ENCODE measurements at places on chromosomes 5 and 9. TPM values are rescaled to one million over a fixed set of nuclear protein-coding genes. Genes with fewer than 3 reads are reported as not detected.

- no peak for DNase-seq
Measured at GRCh38 chr9:14956208-14956607, 46.0 kb upstream of the FREM1 start.

GRCh38 chr9:91187965-91188344 lies 173.8 kb downstream of the AUH start:
- DNase-seq = no peak

The EGFLAM gene
- not detected for total RNA-seq

GRCh38 chr5:72509401-72509800 lies 2.2 kb upstream of the ZNF366 start:
- DNase-seq = no peak

DNA sequence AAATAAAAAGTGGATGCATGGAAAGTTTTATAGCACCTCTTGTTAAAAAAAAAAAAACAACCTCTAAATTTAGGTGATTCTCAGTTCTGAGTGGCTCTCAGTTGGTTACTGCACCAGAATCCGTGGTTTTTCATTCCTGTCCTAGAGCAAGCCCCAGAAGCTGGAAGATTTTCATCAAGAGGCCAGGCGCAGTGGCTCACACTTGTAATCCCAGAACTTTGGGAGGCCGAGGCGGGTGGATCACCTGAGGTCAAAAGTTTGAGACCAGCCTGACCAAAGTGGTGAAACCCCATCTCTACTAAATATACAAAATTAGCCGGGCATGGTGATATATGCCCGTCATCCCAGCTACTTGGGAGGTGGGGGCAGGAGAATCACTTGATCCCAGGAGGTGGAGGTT lies 27.2 kb upstream of the SLC9A3 start:
- no peak for DNase-seq

DNA sequence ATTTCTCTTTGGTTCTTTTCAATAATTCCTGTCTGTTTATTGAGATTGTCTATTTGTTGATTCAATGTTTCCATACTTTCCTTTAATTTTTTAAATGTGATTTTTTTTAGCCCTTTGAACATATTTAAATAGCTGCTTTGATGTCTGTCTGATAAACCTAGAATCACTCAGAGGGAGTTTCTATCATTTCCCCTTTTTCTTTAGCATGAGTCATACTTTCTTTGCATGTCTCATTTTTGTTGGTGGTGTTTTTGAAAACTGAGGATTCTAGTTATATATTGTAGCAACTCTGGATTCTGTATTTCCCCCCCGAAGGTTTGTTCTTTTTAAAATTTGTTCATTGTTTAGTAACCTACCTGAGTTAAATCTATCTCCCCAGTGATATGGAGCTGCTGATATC lies 24.2 kb upstream of the ZNF618 start:
- no peak for DNase-seq

The C5orf46 gene
- not detected for total RNA-seq

DNA sequence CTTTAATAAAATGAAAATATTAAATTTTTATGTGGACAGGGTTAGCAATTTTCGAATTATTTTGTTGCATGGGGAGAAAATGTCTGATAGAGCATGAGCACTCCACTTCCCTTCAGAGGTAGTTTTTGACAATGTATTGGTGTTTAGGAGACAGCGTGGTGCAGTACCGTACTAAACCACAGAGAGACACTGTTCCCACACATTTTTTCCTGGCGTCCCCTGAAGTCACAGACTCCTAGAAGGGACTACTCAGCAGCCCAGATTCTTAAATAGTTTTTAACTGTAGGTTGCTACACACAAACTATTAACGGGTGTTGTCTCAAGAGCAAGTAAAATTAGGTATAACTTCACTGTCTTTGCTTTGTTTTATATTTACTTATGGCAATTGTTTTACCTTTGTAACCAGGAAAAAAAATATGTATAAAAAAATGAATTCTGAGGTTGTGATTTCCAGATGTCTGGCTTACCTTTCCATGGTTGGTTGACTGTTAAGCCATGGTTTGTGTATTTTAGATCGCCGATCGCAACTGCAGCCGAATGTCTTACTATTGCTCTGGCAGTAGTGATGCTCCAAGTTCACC lies 171.2 kb downstream of the DOCK8 start:
- peak; percentile 44 for DNase-seq

GRCh38 chr5:154861946-154862345 lies 3.5 kb downstream of the CNOT8 start:
- DNase-seq = no peak

The PCDHA12 gene
- not detected for total RNA-seq

DNA sequence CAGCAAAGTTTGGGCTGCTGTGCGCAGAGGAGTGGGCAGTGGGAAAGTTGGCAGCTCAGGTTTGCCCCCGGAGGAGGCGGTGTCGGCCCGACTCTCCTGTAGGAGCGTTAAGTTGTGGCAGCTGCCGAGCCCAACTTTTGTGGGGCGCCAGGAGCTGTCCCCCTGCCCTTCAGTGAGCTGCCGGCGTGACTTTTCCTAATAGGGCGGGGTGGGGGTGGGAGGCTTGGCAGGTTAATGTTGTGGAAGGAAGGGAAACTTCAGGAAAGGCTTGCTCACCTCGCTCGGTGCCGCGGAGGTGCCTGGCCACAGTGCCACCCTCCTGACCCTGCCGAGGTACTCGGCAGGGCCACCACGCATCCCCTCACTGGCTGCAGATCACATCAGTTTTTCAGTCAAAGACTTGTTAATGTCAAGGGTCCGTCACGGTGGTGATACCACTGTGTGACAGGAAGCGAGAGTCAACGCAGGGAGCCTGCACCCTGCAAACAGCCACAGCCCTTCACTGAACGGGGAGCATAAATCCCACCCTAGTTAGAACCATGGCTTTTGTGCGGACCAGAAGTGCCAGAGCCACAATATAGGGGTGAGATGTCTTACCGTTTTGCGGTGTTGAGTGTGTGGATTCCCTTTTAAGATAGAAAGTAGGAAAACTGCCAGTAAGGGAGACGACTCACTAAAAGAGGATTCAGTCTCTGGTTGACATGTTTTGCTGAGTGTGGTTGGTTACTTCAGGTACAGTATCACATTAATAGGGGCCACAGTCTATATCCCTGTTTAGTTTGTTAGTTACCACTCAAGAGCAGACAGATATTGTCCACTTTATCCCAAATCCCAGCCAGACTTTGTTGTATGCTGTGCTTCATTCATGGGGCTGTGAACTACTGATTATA lies 796 bp downstream of the LNPEP start:
- DNase-seq = peak; percentile 19

The RAB3C gene
- total RNA-seq = not detected

GRCh38 chr5:160452795-160453194 lies 31.1 kb downstream of the PTTG1 start:
- no peak for DNase-seq

- DNase-seq = no peak
Measured at GRCh38 chr5:117800261-117800660, 1188.1 kb downstream of the DTWD2 start.

The TMEFF1 gene
- total RNA-seq = 1.9 TPM

The PLEKHG4B gene
- 0.09 TPM for total RNA-seq

The CMBL gene
- 19.6 TPM for total RNA-seq

GRCh38 chr9:117245175-117245829 lies 169.6 kb downstream of the ASTN2 start:
- DNase-seq = no peak

The IQGAP2 gene
- 83.3 TPM for total RNA-seq

The STXBP1 gene
- total RNA-seq = 4.4 TPM

- DNase-seq = peak; percentile 97
Measured at GRCh38 chr5:177456976-177457851, 10.6 kb downstream of the PRR7 start.

The C9orf50 gene
- total RNA-seq = not detected

DNA sequence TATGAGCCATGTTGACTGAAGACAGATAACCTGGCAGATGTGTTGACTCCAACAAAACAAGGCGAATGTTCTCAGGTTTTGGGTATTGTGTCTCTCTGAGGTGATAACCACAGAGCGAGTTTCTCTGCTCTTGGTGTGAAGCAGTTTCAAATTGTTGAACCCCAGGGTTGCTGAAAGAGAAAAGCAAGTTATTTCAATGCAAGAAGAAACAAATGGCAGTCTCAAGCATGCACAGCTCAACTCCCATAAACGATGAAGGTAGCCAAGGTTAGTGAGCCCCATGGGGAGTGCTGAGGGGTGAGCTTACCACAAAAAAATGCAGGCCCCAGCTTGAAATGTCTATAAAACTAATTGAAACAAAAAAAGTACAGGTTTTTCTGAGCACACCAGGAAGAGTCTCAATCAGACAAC lies 220.8 kb upstream of the DAPK1 start:
- DNase-seq = no peak

The GFPT2 gene
- total RNA-seq = 0.10 TPM

The CDX1 gene
- total RNA-seq = not detected

GRCh38 chr9:70962761-70963440 lies 158.5 kb downstream of the TRPM3 start:
- DNase-seq = no peak

DNA sequence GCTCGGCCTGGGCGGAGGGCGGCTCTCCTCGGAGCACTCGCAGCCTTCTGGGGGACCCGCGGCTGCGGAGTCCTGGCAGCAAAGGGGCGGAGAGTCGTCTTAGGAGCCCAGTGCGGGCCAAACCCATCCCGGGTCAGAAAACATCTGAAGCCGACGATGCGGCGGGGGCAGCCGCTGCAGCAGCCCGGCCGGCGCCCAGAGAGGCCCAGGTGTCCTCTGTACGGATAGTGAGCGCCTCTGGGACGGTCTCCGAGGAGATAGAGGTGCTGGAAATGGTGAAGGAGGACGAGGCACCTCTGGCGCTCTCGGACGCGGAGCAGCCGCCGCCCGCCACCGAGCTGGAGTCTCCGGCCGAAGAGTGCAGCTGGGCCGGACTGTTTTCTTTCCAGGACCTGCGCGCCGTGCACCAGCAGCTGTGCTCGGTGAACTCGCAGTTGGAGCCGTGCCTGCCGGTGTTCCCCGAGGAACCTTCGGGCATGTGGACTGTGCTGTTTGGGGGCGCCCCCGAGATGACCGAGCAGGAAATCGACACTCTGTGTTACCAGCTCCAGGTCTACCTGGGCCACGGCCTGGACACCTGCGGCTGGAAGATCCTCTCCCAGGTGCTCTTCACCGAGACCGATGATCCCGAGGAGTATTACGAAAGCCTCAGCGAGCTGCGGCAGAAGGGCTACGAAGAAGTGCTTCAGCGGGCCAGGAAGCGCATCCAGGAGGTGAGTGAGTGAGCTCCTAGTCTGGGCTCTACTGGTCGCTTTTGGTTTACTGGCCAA lies 1.2 kb downstream of the JMY start:
- peak; percentile 36 for DNase-seq

DNA sequence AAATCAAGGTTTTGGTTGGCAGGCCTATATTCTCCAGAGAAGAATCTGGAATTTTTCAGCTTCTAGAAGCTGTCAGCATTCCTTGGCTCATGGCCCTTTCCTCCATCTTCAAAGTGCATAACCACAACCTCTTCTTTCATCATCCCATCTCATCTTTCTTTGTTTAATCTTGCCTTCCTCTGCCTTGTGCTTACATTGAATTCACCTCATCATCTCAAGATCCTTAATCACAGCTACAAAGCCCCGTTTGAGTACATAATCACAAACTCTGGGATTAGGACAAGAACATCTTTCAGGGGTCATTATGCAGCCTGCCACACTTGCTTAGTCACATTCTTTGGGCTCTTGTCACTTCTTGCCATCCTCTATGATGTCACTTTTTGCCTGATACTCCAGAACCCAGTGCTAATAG lies 130.3 kb downstream of the FOXD1 start:
- no peak for DNase-seq

The TMEM38B gene
- 26.0 TPM for total RNA-seq

GRCh38 chr9:37424204-37424685 lies 1.7 kb downstream of the GRHPR start:
- peak; percentile 62 for DNase-seq

- DNase-seq = no peak
Measured at GRCh38 chr5:111779260-111779921, 22.4 kb upstream of the NREP start.

GRCh38 chr5:73917433-73917832 lies 291.4 kb downstream of the ARHGEF28 start:
- no peak for DNase-seq

DNA sequence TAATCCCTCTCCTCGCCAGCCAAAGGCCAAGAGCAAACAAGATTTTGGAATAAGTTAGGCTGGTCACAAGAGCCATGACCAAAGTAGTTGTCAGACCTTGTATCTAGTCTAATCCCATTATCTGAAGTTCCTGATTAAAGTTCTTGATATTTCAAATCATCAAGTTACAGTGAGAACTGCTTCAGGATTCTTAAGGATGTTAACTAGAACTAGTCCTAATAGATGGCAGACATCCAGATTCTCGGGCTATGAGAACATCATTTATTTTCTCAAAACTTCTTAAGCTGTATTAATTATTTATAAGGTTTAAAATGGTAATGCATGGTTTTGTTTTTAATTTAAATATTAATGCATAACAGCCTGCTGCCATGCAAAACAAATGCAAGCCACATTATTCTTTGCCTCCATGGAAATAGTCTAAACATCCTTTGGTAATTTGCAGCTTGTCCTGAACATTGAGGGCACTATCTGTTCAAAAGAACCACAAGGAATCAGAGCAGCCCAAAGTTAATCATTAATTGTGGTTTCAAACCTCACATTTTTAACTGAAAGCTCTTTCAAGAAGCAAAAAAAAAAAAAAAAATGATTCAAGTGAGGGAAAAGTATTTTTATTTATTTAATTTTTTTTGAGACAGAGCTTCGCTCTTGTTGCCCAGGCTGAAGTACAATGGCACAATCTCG lies 95.1 kb downstream of the TTC39B start:
- DNase-seq = peak; percentile 70

DNA sequence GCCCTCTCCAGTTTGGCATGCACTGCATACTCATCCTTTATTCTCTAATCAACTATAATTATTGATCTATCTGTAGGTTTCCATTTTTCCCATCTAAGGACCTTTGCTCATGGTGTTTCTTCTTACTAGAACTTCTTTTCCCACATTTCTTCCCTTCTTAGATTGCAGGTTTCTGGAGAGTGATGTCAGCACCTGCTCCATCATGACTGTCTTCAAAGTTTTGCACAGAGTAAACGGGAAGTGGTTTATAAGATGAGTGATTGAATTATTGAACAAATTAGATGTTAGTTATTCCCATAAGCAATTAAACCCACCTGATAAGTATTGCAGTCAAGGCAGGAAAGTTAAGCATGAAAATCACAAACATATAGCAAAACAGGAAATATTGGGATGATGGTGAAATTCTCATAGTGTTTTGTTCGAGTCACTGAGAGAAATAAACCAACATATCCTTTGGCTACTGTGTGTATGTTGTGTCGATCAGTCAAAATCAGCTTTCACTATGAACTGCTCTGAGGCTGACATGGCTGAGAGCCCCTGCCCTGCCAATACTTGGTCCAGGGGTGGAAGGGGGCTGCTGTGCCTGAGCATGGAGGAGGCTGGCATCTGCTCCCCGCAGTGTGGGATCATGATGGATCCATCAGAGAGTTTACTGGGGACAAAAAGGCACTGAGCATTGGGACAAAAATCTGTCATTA lies 45.5 kb upstream of the S1PR3 start:
- no peak for DNase-seq

The PPIC gene
- total RNA-seq = 9.9 TPM

The IL5 gene
- total RNA-seq = not detected

GRCh38 chr9:104843644-104844240 lies 79.8 kb downstream of the NIPSNAP3B start:
- DNase-seq = no peak
